ENCODE measurements at places on chromosomes 1 and 21.

GRCh38 chr1:155882235-155882634, 22.9 kb downstream of the SYT11 start:
- DNase-seq = no peak

DNA sequence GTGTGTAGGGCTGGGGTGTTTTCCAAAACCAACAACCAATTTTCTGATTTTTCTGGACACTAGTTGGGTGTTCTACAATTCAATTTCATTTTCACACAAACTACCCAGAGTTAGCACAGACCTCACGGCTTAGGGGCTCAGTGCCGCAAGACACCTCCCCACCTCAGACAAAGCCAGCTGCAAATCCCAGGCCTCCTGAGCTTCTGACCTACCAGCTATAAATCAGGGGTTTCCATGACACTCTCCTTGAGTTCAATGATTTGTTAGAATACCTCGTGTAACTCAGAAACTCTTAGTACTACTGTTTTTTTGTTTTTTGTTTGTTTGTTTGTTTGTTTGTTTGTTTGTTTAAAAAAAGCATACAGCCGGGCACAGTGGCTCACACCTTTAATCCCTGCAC, 28.7 kb upstream of the FAM89A start:
- no peak for DNase-seq

DNA sequence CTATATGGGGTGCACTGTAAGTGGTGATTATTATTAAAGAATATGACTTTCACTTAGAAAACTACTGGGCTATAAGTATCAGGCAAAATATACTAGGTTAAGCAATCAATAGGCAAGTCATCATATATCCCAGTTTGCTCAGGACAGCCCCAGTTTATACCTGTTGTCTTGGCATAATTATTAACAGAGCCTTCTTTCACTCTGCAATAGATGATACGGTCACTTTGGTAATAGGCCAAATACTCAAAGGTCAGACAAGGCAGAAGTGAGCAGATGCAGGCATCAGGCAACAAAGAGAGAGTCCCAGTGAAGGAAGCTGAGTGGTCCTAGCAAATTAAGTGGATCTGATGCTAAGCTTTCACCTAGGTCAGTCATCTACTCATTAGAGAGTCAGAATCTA, 599.9 kb downstream of the LMO4 start:
- DNase-seq = no peak

GRCh38 chr1:165287329-165287728, 69.2 kb downstream of the LMX1A start:
- no peak for DNase-seq

DNA sequence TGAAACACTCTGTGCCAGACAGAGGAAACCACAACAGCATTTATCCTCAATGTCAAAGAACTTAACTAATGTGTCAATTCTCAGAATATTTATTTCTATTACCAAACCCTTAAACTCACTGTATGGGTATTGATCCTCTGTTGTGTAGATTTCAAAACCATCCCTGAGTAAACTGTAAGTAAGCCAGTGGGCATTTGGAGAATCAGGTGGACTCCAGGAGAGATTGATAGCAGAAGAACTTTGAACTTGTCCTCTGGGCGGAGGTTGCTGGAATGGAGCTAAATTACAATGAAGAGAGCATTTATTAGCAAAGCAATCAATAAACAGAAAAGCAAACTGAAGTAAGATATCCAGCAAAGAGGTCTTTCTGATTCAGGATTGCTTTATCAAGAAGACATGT, 216.1 kb downstream of the USH2A start:
- no peak for DNase-seq

DNA sequence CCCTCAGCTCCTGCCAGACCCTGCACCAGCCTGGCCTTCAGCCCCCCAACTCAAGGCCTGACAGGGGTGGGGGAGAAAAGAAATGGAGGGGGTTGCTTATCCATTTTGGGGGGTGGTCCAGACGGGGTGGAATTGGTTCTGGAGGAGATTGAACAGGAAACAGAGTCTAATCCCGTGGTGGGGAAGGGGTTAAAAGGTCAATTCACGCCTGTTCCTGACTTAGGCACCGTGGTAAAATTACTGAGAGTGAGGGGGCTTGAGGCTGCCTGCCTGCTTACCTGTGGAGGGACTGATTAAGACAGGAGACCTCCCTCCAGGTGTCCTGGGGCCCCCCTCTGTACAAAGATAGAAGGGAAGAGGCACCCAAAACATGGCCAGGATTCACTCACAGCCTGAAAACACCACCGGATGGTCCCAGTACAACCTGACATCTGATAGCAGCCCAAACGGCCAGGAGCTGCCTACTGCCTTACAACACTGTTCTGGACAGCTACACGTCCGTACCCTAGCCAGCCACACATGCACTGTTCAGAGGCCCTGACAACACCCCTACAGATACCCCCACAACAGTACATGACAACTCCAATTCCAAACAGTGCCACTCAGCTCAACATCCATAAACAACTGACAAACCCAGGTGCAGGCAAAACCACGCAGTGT, 31.8 kb downstream of the AHDC1 start:
- no peak for DNase-seq

Measured in CD4-positive, alpha-beta T cell (primary cell).